ENCODE measurements at places on chromosomes 1 and 21.

DNA sequence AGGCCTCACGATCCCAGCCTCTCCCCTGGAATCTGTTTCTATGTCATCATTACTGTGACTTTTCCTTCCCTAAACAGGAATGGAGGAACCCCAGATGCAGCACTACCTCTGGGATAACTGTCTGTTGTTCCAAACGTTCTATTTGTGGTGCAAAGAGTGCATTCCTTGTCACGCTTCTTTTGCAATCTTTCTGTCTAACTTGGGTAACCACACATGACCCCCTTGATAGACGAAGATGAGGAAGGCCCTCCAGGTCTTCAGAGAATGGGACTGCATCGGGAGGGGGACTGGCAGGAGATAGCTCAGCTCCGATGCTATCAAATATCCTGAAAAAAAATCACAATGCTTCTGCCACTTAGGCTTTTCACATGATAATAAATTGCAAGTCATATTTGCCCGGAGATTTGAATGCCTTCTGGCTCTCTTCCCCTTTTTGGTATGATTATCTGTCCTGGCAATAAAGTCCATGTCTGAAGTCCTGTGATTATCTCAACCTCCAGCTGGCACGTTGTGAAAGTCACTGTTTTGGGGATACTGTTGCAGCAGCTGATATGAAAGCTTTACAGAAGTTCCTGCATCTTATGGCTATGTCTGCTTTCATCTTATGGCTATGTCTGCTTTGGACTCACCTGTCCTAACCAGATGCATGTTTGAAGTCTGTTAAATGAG lies 148.7 kb upstream of the LMO4 start:
- DNase-seq, result no peak

DNA sequence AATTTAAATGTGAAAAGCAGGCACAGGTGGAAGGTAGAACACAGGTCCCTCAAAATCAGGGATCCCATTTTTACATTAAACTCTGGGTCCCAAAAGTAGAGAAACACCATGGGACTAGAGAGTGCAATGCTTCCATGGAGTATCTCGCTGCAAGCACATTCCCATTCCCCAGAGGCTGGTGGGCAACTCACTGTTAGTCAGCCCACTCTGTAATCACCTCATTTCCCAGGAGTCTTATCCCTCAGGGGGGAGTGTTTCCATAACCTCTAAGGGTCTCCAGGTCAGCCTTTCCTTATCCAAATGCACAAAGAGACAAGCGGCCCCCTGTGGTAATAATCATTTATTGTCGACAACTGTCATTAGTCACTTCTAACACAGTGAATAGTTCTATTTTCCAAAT lies 490.1 kb upstream of the LRRC7 start:
- DNase-seq, result no peak

- no peak for DNase-seq
Measured at GRCh38 chr1:210342986-210343780, 14.5 kb downstream of the HHAT start.

DNA sequence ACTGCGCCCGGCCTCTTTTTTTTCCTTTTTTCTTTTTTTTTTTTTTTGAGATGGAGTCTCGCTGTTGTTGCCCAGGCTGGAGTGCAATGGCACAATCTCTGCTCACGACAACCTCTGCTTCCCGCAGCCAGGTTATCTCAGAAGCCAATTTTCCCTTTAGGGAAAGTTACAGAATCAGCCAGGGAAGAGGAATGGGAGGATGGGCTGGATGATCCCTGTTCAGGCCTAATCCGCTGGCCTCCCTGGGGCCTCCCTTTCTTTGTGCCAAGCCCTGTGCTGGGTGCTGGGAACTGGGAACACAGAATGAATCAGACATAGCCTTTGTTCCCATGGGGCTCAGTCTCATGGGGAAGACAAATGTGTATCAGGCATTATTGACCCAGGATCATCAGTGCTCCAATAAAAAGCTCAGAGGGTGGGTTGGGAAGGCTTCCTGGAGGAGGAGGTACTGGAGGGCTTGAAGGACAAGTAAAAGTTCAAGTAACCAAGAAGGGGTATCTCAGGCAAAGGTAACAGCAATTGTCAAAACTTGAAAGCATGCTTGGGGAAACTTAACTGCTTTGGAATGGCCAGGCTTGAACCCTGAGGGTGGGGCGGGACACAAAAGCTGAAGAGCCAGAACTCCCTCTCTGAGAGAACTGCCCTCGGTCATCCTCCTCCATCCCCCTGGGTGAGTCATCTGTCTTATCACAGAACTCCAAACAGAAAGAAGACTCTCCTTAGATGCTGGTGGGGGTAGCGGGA lies 14.3 kb downstream of the ECHDC2 start:
- no peak for DNase-seq

GRCh38 chr1:178844436-178844835 lies 26.4 kb downstream of the ANGPTL1 start:
- DNase-seq, result no peak

DNA sequence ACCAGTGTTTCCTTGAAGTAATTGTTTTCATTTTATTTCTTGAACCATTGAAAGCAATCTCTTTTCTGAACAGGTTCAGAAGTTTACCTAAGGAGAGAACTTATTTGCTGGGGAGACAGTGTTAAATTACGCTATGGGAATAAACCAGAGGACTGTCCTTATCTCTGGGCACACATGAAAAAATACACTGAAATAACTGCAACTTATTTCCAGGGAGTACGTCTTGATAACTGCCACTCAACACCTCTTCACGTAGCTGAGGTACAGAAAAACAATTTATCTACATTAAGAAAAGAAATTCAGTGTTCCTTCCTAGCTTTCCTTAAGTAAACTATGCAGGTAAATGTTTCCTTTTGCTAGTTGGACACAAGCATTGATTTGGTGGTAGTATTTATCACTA lies 27.4 kb downstream of the AGL start:
- DNase-seq, result no peak

DNA sequence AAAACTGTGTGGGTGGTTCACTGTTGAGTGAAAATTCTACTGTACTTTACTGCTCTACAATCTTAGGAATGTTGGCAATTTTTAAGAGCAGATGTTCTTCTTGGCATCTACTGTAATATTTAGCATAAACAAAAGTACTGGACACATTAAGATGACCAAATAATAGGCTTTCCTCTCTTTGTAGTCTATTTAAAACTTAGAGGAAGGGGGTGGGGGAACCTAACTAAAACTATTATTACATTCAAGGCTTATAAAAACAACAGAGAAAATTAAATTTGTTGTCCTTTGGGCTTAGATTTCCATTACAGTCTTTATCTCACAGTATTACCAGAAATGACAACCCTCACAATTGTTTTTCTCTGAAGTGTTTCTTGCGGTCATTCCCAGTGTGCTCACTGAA lies 181.2 kb downstream of the PLPPR4 start:
- no peak for DNase-seq

DNA sequence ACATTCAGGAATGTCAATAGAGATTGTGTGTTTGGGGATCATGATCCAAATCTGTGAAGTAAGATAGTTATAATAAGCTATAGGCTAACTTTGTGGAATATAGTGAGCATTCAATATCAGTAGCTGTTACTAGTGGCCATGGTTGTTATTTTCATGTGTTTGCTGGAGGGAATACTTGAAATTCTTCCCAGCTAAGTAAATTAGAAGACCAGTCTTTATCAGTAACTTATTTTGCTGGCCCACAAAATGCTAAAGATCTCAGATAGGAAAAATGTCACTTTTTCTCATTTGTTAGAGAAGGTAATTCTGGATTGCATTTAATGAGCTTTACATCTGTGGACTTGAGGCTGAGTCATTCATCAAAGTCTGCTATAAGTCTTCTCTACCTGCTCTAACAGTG lies 156.1 kb upstream of the LRRC7 start:
- no peak for DNase-seq

DNA sequence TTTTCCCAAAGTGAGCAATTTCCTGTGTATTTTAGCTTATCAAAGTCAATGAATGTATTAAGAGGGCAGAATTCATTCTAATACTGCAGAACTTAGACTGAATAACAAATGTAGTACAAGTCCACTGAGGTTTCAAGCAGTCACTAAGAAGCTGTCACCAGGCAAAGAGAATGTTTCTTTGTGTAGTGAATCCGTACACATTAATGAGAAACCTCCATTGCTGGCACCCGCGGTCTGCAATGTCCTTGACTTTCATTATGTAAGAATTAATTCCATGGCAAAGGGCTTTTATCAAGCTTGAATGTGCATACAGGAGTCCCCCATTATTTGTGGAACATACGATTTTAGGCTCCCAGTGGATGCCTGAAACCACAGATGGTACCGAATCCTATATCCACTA lies 719.5 kb upstream of the TMPRSS15 start:
- no peak for DNase-seq

DNA sequence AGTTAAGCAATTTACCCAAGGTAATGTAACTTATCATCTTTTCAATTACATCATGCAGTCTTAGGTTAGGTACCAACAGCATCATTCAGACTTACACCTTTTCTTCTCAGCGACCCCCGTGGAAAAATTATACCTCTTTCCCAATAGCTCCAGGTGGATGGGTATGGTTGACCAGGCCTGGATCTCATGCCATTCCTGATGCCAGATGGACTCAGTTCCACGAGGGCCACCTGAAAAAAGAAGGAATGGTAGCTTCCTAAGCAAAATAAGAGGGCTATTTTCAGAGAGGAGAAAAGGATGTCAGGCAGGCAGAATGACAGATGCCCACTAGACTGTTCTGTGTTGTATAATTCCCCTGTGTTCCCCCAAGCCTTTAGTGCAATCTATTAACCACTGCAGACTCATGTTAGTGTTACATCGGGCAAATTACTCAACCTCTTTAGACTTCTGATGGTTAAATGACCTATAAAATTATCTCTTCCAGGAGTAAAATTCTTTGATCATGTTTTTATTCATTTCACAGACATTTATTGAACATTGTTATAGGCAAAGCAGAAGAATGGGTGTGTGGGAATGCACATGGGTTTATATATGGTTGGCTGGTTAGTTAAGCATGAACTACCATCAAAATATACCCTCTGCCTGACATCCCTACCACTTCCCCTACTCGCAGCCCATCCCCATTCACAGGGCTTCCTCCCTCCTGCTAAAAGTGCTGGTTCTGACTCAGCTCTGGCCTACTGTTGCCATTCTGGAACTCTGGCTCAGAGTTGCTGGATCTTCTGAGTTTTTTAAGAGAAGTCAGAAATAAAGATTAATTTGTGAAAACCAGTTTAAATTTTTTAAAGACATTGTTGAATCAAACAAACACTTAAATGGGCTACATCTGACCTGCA lies 10.6 kb upstream of the MYSM1 start:
- DNase-seq, result no peak

GRCh38 chr1:234918961-234919761 lies 209.5 kb downstream of the TOMM20 start:
- no peak for DNase-seq

- DNase-seq, result no peak
Measured at GRCh38 chr1:10586125-10586524, 111.4 kb downstream of the PEX14 start.

DNA sequence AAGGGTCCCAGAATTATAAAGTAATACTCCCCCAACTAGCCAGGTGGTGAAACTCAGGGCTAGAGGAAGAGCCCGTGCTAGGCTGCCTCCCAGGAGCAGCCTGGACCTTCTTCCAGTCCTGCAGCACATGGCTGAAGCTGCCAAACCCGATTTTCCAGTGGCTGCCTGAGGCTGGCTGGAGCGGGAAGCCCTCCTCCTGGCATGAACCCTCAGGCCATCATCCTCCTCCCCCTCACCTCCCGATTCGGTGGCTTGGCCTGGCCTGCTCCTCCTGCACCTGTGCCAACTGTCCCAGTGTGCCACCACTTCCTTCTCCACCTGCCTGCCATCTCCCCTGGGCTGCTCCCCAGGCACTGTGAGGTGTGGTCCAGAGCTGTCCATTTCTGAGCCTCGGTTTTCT lies 3.0 kb upstream of the TSPAN1 start:
- no peak for DNase-seq

- no peak for DNase-seq
Measured at GRCh38 chr1:4268262-4268888, 368.3 kb upstream of the C1orf174 start.

GRCh38 chr1:34369701-34370455 lies 193.2 kb downstream of the C1orf94 start:
- no peak for DNase-seq

DNA sequence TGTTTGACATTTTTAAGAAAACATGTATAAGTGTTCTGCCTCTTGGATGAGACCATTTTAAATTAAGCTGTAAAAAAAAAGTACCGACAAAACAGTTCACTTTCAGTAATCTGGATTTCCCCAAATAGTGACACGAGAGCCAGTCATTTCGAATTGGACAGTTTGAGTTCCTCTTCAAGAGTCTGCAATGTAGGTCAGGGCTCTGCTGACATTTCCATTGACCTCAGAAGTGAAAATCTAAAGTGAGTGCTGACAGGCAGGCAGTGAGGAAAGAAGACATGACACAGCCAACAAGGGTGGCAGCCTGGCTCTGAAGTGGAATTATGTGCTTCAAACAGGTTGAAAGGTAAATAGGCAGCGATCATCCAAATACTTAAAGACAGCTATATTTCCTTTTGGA lies at the start of gene IL23R:
Gene IL23R (plus strand): TSS at position 259 of the 400 bp plus-strand sequence. CDS start 1,667 bp downstream, outside the sequence.
- DNase-seq, result no peak

GRCh38 chr1:41412748-41413147 lies 51.5 kb downstream of the FOXO6 start:
- DNase-seq, result no peak

- DNase-seq, result no peak
Measured at GRCh38 chr1:41773842-41774241, 144.9 kb downstream of the HIVEP3 start.

DNA sequence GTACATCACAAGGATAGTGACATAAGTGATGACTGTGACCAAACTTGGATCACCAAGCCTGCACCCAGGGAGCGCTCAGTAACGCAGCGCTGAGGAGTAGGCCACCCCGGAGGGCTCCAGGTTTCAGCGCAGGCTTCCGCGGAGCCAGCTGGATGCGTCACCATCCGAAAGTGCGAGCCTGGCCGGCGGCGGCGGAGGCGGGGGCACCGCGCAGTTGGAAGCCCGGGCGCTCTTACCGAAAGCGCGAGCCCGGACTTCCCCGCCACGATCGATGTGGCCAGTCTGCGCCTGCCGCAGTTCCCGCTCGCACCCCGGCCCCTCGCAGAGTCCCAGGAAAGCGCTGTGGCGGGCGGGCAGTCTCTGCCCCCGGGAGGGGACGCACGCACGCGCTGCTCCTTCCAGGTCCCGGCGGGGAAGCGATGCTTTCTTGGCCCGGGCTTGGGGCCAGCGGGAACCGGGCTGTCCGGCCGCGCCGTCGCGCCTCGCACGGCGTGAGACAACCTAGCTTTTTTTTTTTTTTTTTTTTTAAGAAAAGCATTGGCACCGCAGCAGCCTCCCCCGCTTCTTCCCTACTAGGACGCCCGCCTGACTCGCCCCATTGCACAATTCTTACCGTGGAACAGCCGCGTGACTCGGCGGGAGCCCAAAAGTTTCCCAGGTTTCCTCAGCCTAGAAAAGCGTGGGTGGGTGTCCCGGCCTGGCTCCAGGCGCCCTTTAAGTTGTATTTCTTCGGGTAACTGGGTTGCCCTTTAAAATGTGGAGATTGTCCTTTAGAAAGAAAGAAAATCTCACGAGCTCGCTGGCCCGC lies 36.4 kb upstream of the JAK1 start:
- DNase-seq, result no peak

- no peak for DNase-seq
Measured at GRCh38 chr1:27342778-27343638, 1.2 kb downstream of the SYTL1 start.

- peak; percentile 79 for DNase-seq
Measured at GRCh38 chr1:44947063-44947773, 39.2 kb downstream of the EIF2B3 start.

- DNase-seq, result no peak
Measured at GRCh38 chr1:28761189-28761588, 24.4 kb downstream of the YTHDF2 start.
